Activated CD4-positive, alpha-beta T cell treated with anti-CD3 and anti-CD28 coated beads for 36 hours (primary cell): ENCODE measurements at places on chromosomes 6 and 20. TPM values are rescaled to one million over a fixed set of nuclear protein-coding genes. Genes with fewer than 3 reads are reported as not detected.

- DNase-seq = no peak
- no peaks in the 10 kb centered on the region for H3K4me1 ChIP-seq
- no peaks in the 10 kb centered on the region for H3K36me3 ChIP-seq
- H3K27ac ChIP-seq = no peak overlapping the region
These were observed 73.0 kb upstream of the ENPP5 start for GRCh38 chr6:46243754-46244153.

DNA sequence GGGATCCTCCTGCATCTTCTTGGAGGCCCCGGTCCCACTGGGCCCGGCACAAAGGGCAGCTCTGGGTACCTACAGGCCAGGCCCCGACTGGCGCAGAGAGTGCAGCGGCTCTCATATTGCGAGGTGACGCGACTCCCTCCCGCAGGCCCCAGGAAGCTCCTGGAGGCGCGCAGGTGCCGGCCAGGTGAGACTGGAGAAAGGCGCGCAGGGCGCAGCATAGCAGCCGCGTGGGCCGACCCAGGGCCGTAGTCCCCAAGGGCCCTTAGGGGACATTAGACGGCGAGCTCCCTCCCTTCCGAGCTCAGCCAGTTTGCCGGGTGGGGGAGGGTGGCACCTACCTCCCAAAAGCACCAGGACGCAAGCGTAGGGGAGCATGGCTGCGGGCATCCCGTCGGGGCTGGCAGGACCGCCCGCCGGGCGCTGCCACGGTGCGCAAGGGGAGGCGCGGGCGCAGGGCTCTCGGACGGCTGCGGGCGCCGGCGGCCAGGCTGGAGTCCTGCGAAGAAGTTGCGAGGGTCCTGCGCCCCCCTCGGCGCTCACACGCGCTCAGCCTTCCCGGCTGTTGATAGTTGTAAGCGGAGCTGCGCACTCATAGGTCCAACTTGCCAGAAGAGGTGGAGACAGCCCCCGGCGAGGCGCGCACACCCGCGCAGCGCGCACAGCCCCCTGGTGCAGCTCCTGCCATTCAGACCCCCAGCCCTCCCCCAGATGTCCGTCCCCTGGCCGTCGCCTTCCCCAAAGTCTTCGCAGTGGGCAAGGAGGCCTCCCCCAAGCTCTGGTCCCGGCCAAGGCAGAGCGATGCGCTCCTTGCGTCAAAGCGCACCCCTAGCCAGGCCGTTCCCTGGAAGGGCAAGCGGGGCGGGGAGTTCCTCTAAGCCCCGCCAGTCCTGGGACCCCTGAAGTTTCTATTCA is 622 bp downstream of the APCDD1L start:
- no peaks in the 10 kb centered on the region for H3K4me1 ChIP-seq
- peaks cover 30% of the 10 kb centered on the region for H3K27me3 ChIP-seq
- H3K27ac ChIP-seq = no peak overlapping the region

- no peak overlapping the region for H3K27ac ChIP-seq
- no peaks in the 10 kb centered on the region for H3K36me3 ChIP-seq
- no peak overlapping the region for H3K4me3 ChIP-seq
- no peaks in the 10 kb centered on the region for H3K27me3 ChIP-seq
- DNase-seq = no peak
- H3K4me1 ChIP-seq = no peaks in the 10 kb centered on the region
These were observed 10.4 kb upstream of the FKBPL start for GRCh38 chr6:32140420-32141046.

DNA sequence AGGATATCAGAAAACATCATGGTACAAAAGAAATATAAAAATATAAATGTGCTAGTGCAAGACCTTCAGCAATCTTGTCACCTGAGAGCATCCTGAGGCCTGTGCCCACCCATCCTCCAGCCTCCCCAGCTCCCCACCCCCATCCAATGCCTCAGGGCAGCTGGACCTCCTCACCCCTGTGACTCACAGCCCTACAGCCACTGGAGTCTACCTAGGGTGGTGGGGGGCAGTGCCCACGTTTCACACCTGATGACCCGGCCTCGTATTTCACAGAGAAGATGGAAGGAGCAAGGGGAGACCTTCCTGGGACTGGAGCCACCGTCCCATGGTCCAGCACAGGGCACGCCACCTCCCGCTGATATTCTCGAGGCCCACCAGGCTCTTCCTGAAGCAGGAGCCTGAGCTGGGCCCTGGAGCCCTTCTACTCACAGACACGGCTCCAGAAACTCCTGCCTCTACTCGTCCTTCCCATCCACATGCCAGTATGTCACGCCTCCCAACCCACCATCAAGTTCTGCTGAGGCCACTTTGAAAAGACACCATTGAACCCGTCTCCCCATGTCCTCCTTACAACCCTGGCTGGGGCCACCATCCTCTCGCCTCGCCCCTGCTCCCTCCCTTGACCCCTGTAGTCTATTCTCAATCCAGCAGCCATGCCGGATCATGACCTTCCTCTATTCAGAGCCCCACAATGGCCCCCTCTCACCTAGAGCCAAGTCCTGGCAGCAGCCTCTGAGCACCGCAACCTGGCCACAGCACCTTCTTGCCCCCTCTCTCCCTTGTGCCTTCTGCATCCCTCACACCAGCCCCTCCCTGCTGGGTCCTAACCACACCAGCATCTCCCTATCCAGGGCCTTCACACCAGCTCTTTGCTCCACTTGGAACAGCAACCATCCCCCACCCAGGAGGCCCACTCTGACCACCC is 13.3 kb downstream of the APMAP start:
- no peak for DNase-seq
- peak overlapping the region; percentile 14 for H3K27ac ChIP-seq
- H3K27me3 ChIP-seq = no peaks in the 10 kb centered on the region
- H3K36me3 ChIP-seq = peaks cover 78% of the 10 kb centered on the region
- H3K4me1 ChIP-seq = peaks cover 3% of the 10 kb centered on the region

Gene COL19A1
- total RNA-seq = not detected

Gene THBS2
- total RNA-seq = not detected
